Mesangial cell (primary cell): ENCODE measurements at places on chromosomes 13 and 19. TPM values are rescaled to one million over a fixed set of nuclear protein-coding genes. Genes with fewer than 3 reads are reported as not detected.

Gene GSX1
- not detected in 2 replicates for total RNA-seq

Gene PRTN3
- not detected in 2 replicates for total RNA-seq

Gene ZNF20
- 2.5 and 2.6 TPM in 2 replicates for total RNA-seq

Gene IRGC
- total RNA-seq, result not detected in 2 replicates

Gene LGI4
- 0.49 TPM in 1 of 2 replicates, not detected in the other for total RNA-seq

Gene CGB2
- 3.9 TPM in 1 of 2 replicates, not detected in the other for total RNA-seq

Gene TMEM259
- 165 and 187 TPM in 2 replicates for total RNA-seq

Gene SLC7A1
- total RNA-seq, result 44.7 and 54.4 TPM in 2 replicates

Gene SULT2B1
- total RNA-seq, result 0.25 TPM in 1 of 2 replicates, not detected in the other

Gene CPAMD8
- 0.16 and 4.3 TPM in 2 replicates for total RNA-seq
